T-cell (primary cell): ENCODE measurements at places on chromosomes 13 and 19.

- H3K4me3 ChIP-seq: no peak overlapping the region
- H3K27ac ChIP-seq: no peak overlapping the region
- H3K27me3 ChIP-seq: peaks cover 77% of the 10 kb centered on the region
- H3K4me1 ChIP-seq: peaks cover 4% of the 10 kb centered on the region
- H3K36me3 ChIP-seq: no peaks in the 10 kb centered on the region
- DNase-seq: no peak
Measured at GRCh38 chr13:110869805-110870706, 44.8 kb downstream of the ANKRD10 start.

DNA sequence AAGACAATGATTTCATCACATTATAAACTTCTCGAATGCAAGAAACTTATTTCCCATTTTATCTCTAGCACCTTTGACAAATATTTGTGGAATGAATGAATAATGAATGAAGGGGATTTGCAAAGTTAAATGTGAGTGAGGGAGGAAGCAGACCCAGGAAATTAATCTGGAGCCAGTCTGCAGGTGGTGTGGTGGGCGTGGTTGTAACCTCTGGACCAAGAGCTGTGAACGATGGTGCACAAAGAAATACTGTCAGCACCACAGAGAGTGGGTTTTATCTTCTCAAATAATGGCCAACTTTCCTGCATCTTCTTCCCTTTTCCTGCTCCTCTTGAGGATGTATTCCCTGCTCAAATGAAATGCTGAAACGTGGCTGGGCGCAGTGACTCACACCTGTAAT lies 11.0 kb upstream of the ZNF792 start:
- H3K27me3 ChIP-seq: no peaks in the 10 kb centered on the region
- no peak overlapping the region for H3K27ac ChIP-seq
- peaks cover 23% of the 10 kb centered on the region for H3K4me1 ChIP-seq
- no peak for DNase-seq

DNA sequence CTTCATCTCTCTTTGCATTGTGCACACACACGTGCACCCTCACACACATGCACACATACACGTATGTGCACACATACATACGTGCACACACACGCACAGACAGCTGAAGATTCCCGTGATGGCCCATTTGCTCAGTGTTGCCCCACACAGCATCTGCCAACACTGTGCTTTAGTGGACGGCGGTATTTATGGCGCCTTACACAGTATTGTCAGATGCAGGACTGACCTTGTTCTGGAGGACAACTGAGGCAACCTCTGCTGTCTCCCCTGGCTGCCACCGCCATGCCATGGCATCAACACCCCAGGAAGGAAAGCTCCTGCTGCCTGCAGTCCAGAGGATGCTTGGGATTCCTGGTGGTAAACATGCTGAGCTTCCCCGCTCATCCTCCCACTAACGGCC lies 316.4 kb downstream of the TEX29 start:
- H3K27ac ChIP-seq: no peak overlapping the region
- no peaks in the 10 kb centered on the region for H3K4me1 ChIP-seq
- no peaks in the 10 kb centered on the region for H3K36me3 ChIP-seq
- no peak for DNase-seq
- H3K4me3 ChIP-seq: no peak overlapping the region

DNA sequence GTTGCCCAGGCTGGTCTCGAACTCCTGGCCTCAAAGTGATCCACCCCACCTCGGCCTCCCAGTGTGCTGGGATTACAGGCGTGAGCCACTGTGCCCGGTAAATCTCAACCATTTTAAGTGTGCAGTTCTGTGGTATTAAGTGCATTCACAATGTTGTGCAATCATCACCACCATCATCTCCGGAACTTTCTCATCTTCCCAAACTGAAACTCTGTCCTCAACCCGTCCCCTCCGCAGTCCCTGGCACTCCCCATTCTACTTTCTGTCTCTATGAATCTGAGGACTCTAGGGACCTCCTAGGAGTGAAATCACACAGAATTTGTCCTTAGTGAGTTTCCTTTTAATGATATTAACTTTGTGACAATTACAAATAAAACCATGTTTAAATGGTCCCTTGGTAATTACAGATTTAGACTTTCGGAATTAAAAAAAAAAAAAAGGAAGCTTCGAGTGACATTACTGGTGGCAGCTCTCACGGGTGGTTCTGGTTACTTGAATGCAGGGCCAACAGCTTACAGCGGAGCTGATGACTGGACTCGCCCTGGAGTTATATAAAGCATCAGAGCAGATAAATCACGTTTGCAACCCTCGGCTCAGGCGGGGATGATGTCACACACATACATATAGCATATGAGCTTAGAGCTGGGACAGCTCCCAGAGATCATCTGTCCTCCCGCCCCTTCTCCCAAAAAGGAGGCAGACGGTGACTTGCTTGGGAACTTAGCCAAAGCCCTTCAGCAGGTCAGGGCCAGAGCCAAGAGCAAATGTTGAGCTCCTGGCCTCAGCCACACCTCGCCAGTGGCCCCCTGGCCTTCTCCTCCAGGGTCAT lies 89.8 kb downstream of the ZNF557 start:
- no peak overlapping the region for H3K27ac ChIP-seq
- H3K27me3 ChIP-seq: no peaks in the 10 kb centered on the region
- no peak overlapping the region for H3K4me3 ChIP-seq
- H3K4me1 ChIP-seq: no peaks in the 10 kb centered on the region

GRCh38 chr19:36183245-36183628 lies 31.0 kb upstream of the COX7A1 start:
- no peaks in the 10 kb centered on the region for H3K4me1 ChIP-seq
- H3K27ac ChIP-seq: no peak overlapping the region
- no peak for DNase-seq
- no peak overlapping the region for H3K4me3 ChIP-seq
- H3K36me3 ChIP-seq: peaks cover 13% of the 10 kb centered on the region
- H3K27me3 ChIP-seq: no peaks in the 10 kb centered on the region
